ENCODE measurements at places on chromosomes 5 and 9.

DNA sequence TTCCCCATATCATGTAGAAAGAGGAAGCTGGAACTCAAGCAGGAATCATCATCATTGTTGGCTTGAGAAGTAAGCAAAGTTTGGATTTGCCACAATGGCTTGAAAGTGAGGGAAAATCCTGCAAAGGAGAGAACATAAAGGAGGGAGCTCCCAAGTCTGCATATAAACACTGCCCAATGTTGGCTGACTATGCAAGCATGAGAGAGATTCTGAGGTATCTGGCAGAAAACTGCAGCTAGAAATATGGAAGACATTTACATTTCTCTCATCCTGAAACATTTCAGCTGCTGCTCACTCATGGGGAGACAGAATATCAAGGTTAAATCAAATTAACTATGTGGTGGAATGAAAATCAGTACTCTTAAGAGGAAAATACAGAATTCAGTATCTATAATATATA lies 415.6 kb upstream of the TNC start:
- no peak for DNase-seq

DNA sequence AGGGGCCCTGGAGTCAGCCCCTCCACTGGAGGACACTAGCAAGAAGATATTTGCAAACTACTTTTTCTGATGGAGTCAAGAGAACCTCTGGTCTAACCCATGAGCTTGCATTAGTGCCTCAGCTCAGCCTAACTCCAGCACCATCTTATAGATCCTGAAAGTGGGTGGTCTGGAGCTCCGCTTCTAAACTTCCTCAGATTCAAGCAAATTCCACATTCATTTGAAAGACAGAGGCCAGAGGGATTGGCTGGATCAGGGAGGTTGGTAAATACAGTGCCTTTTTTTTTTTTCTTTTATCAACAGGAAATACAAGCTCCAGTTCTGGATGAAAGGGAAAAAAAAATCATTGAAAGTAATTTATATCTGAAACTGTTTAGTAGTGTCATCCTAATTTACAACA lies 99.9 kb downstream of the ENC1 start:
- no peak for DNase-seq

DNA sequence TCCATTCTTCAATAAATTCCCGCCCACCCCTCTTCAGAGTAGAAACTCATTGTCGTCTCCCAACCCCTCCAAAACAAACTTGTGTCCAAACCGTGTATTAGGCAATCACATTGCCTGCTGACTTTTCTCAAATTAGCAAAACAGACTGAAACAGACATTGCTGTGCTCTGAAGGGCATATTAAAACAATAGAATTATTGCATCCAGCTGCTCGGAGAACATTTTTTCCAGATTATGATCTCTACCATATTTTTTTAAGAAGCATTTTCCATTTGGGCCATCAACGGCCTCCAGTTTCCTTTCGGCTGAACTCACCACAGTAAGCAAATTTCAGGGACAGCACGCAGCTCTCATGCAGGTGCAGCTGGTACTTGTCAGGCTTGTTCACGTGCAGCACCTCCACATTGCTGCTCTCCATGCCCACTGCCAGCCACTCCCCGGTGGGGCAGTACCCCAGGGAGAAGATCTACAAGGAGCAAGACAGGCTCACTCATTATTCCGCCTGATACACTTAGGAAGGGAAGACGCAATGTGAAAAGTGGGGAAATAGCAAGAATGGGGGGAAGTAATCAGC lies 104.1 kb downstream of the TLE1 start:
- no peak for DNase-seq

GRCh38 chr9:33524306-33524947 lies 376 bp downstream of the ANKRD18B start:
- no peak for DNase-seq

- peak; percentile 59 for DNase-seq
Observed at GRCh38 chr9:105233873-105234272, 10.6 kb upstream of the SLC44A1 start.

DNA sequence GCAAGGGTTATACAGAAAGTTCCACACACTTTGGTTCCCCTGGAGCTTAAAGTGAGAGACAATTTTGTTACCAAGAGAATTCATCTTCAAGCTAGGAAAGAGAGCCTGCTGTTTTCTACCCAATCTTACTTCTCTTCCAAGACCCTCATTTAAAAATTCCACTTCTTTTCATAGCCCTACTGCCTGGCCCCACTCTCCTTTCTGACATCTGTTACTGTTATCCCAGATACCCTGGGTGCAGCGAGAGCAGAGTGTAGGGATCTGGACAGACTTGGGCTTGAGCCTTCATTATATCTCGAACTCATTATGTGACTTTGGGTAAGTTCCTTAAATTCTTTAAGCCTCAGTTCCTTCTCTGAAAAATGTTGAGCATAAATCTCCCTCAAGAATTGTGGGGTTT lies 263.1 kb downstream of the ASTN2 start:
- DNase-seq, result no peak

DNA sequence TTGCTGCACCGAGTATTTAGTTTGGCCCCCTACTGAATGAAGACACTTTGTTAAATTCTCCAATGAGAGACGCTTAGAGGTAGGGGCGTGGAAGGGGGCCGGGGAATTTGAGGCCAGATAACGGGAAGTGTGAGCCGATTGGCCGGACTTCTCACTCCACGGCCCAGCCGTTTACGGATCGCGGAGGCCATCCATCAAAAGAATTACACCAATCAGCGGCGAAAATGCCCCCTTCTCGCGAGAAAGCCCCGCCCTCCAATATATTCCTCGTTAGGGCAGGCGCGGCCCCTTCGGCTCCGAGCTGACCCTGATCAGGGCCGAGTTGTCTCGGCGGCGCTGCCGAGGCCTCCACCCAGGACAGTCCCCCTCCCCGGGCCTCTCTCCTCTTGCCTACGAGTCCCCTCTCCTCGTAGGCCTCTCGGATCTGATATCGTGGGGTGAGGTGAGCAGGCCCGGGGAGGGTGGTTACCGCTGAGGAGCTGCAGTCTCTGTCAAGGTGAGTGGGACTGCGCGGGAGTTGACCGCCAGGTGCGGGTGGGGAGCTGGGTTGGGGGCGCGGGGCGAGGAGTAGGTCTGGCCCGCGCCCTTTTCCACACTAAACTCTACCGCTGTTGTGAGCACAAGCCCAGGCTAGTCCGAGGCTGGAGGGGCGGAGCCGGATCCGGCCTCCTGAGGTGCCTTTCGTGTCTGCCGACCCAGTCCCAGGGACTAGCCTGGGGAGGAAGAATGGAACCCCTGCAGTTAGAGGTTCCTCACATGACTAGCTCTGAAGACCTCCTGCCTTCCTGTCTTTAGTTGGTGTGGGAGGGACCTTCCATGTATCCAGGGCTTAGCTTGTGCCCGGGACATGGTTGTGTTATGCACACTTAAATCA lies at the start of gene CCNG1:
TSS of gene CCNG1 (plus strand) at position 287 of the 874 bp plus-strand sequence. CDS start 1,662 bp downstream, outside the sequence.
- peak; percentile 98 for DNase-seq

DNA sequence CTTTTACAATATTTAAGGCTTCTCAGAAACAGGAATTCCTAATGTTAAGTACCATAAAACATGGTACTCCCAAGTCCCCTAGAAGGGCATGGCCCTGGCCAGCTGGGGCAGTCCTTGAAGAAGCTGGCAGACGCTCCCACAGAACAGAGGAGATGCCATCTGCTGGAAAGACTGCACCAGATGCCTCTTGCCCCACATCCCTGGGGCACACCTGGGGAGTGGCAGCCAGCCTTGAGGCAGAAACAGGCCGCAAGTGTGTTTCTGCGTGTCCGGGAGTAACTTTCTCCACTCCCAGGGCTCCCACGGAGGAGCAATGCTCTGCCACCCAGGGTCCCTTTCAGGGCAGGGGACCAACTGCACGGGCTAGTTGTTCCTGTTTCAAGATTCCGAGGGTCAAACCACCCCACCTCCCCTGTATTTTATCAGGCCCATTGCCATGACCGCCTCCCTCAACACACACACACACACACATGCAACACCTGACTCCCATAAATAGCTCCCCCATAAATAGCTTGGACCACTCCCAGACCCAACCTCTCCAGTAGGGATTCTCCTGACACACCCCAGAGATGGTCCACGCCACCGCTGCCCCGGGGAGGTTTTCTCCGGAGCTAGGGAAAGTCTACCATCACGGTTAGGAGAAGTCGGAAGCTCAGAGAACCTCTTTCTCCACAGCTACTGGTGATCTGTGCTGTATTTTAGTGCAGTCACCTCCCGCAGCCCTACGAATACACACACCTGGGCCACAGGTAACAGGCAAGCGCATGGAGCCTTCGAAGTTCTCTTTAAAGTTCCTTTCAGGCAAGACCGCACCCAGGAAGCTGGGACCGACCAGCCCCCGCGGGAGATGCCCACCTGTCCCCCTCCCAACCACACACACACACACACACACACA lies 1.5 kb downstream of the SPOCK1 start:
- no peak for DNase-seq

GRCh38 chr5:72244862-72245371 lies 75.1 kb downstream of the MRPS27 start:
- peak; percentile 71 for DNase-seq

GRCh38 chr5:60229691-60230185 lies 336.2 kb upstream of the PDE4D start:
- no peak for DNase-seq

GRCh38 chr5:178108446-178108845 lies 4.9 kb upstream of the N4BP3 start:
- DNase-seq, result no peak

- no peak for DNase-seq
Observed at GRCh38 chr5:56279291-56279690, 46.2 kb upstream of the ANKRD55 start.

GRCh38 chr9:35907711-35908503 lies 1.4 kb upstream of the SPAAR start:
- DNase-seq, result peak; percentile 59

DNA sequence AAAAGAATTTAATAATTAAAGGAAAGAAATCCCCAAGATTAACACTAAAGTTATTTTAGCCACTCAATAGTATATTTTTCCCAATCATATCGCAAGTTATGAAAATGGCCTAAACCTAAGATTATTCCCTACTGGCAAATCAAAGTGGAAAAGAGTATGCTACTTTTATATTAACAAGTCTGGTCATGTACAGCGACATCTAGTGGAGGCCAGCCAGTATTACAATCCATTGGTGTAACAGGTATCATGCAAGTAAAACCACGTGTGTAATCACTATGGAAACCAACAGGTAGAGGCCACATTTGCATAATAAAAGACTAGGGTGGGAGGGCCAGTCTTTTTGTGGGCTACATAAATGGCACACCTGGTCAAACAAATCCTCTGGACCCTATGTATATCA lies 976.4 kb upstream of the CDH9 start:
- DNase-seq, result peak; percentile 5

DNA sequence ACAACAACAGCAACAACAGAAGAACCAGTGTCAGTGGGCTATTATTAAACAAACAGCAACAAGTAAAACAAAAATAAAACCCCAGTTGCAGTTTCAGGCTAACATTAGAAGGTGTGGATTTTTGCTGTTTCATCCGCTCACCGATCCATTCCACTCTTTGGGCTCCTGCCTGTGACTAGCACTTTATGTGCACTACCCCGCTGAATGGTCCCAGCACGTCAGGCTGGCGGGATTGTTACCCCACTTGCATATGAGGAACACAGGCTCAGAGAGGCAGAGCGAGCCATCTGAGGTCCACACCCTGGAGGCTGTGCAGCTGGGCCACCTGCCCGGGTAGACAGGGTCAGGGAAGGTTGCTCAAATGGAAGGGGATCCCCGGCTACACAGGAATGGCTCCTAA lies 26.0 kb downstream of the NSG2 start:
- no peak for DNase-seq

DNA sequence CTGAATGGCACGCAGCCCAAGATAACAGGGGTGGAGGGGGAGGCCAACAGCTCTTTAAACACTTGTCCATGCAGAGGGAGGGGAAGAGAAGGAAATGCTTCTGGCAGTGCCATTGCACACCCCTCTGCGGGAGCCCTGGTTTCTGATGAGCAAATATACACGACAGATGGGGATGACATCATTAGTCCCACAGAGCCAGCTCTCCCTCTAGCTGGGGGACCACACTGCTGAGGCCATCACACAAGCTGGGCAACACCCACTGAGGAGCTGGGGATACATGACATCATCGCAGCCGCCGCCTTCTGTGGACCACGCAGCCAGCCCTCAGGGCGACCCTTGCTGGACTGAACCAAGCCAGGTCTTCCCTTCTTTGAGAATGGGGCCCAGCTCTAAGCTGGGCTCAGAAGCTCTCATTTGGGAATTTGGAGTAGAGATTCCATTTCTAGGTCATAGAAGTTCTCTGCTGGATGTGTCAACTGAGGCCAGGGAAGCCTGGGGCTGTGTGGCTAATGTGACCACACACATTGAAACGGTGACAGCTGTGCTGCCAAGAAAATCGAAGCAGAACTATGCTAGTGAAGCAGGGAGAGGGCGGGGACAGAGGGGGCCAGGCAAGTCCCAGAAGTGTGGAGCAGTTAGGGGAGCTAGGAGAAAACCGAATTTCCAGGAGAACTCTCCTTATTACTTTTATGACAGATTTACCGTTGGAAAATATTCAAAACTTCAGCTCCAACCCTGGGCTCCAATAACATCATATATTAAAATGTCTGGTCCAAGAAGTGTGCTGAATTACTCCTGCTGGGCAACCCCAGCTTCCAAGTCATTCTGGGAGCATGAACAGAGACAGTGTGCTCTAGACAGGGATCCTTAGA lies 79.5 kb downstream of the PRRT1B start:
- DNase-seq, result no peak

- peak; percentile 96 for DNase-seq
Observed at GRCh38 chr5:132387640-132388117, 18.2 kb downstream of the SLC22A5 start.

- DNase-seq, result peak; percentile 4
Observed at GRCh38 chr5:9852671-9853070, 222.5 kb upstream of the TAS2R1 start.

DNA sequence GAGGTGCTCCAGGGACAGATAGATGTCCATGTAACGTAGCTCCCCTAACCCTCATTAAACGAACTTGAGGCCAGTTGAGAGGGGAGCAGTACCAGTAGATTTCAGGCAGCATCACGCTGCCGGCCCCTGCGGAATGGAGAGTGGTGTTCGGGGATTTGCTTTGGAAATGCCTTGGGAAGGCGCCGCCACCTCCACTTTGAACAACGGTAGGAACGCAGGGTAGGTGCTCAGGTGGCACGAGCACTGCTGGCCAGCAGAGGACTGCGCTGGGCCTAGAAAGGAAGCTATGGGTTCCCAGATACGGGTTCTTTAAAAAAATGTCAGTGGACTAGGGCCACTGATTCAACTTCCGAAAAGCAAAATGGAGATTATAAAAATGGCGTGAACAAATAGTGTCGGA lies 271.8 kb downstream of the FANCC start:
- no peak for DNase-seq

- DNase-seq, result peak; percentile 76
Observed at GRCh38 chr5:109694451-109694891, 4.7 kb downstream of the MAN2A1 start.

- peak; percentile 84 for DNase-seq
Observed at GRCh38 chr5:64869419-64869818, 100.7 kb downstream of the CWC27 start.
